ENCODE measurements at places on chromosomes 13 and 19.

GRCh38 chr13:100131863-100132574 lies 43.1 kb downstream of the PCCA start:
- DNase-seq = no peak

DNA sequence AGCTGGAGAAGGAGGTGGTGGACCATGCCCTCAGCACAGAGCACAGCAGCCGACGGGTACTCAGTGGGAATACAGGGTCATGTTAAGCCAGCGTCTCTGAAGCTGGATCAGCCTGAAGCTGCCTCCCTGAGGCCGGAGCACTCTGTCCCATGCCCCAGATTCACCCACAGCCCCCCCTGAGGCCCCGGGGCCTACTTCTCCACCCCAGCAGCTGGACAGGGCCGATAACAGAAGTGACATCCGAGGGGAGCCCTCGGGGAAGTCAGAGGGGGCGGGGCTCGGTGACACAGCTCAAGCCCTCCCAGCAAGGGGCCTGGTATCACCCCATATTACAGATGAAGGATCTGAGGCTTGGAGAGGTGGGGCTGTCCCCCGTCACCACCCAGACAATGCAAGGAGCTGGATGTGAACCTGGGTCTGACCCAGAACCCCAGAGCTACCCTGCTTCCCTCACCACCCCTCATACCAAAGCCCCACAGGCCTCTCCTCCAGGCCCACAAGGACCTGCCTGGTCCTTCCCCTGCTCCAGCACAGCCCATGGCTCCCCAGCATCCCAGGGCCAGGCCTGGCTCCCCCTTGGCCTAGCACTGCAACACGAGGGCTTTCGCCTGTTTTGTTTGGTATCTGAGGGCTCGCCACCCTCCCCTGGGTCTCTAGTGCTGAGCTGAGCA lies 5.7 kb downstream of the R3HDM4 start:
- DNase-seq = no peak

- DNase-seq = no peak
Measured at GRCh38 chr13:82963226-82964099, 918.8 kb downstream of the SLITRK1 start.

GRCh38 chr19:58085348-58085875 lies 12.6 kb downstream of the ZSCAN18 start:
- DNase-seq = no peak

GRCh38 chr13:34019870-34020269 lies 201.9 kb downstream of the RFC3 start:
- DNase-seq = no peak

DNA sequence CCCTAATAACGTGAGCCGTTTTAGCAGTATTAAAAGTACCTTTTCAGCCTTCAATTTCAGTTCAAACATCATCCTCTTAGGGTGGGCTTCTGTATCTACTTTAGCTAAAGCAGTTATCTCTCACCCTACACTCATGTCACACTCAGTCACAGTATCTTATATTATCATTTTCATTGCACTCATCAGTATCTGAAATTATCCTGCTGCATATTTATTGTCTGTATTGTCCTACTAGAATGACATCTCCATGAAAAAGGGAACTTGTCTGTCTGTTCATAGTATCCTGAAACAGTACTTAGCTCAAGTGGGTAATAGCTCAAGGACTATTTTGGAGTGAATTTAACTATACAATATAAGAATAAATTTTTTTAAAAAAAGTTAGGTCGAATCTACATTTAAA lies 19.9 kb upstream of the RFC3 start:
- no peak for DNase-seq

- no peak for DNase-seq
Measured at GRCh38 chr19:19549804-19550464, 11.9 kb downstream of the CILP2 start.

DNA sequence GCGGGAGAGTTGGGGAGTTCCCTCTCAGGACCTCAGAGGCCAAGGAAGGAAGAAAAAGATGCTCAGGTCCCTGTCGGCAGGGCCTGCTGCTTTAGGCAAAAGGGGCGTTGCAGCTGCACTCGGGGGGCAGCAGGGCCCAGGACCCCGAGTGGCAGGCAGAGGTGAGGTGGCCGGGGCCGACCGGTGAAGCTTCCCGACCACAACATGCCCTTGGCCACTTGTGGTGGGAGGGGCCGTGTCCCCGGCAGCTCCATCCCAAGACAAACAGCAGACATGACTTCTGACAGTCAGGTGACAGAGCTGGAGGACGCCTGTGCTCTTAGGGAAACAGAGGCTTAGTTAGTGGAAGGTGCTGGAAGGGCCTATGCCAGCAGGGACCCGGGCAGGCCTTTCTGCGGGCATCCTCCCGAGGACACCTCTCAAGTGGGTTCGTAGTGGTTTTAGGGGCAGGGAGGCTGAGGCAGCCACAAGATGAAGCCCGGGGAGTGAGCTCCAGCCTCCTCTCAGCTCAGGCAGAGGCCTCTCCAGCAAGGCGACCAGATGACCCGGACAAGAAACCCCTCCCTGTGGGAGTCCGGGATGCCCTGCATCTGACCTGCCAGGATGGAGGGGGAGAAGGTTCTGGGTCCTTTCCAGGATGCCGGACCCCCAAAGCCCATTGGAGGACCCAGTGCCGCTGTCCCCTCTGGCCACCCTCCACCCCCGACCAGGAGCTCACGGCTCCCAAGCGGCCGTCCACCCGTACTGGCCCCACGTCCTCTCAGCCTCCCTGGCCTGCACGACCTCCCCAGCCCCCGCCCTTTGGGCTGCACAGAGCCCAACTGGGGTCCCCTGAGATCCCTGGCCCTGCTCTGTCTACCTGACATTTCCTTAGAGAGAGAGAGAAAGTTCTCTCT lies 24.2 kb downstream of the BTBD2 start:
- no peak for DNase-seq

GRCh38 chr13:81393721-81394120 lies 1052.8 kb upstream of the SPRY2 start:
- DNase-seq = no peak

DNA sequence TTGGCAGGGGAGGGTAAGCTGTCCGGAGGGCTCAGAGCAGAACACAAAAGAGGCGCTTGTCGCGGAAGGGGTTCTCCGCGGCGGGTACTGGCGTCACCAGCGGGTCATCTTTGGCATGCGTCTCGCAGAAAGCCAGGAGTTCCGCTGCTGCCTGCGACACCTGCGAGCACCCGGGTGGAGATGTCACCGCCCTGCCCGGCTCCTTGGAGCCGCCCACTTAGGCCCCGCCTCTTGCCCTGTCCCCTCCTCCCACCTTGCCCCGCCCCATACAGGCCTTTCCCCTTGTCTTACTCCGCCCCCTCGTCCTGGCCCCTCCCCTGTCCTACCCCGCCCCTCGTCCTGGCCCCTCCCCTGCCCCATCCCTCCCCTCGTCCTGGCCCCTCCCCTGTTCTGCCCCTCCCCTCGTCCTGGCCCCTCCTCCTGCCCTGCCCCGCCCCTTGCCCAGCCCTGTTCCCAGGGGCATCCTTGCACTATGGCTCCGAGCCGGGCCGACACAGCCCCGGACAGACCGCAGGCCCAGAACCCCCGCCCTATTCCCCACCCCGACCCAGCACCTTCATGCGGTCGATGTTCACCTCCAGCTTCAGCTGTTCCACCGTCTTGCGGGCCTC lies 1.9 kb downstream of the GNG8 start:
- peak; percentile 88 for DNase-seq

GRCh38 chr19:34282611-34283519 lies 28.5 kb downstream of the GARRE1 start:
- no peak for DNase-seq
